ENCODE measurements at places on chromosomes 5 and 9. TPM values are rescaled to one million over a fixed set of nuclear protein-coding genes. Genes with fewer than 3 reads are reported as not detected.

DNA sequence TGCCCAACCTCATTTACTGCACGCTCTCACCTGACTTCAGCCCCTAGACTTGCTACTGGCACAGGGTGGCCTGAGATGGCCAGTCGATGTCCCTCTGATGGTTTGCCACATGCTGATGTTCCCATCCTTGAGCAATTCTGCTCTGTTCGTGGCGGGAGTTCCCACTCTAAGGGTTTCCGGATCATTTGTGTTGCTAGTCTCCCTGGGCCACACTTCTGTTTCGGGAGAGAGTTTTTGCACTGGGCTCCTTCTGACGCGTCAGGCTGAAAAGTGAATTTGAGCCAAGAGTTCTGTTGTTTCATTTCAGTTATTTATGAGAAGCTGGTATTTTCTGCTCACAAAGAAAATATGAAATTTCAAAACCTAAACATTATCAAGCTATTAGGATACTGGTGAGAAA is 597.7 kb downstream of the BNC2 start:
- peak; percentile 18 for DNase-seq

Gene HSD17B4
- 269 TPM for total RNA-seq

GRCh38 chr9:129822898-129823541 is 916 bp downstream of the TOR1A start:
- peak; percentile 55 for DNase-seq

DNA sequence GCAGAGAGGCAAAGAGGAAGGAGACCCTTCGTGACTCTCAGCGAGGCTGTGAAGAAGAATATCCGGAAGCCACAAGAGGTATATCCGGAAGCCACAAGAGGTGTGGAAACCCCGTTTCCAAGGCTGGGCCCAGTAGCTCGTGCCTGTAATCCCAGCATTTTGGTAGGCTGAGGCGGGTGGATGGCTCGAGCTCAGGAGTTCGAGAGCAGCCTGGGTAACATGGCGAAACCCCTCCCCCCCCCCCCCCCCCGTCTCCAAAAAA is 612 bp upstream of the BBLN start:
- DNase-seq, result no peak

DNA sequence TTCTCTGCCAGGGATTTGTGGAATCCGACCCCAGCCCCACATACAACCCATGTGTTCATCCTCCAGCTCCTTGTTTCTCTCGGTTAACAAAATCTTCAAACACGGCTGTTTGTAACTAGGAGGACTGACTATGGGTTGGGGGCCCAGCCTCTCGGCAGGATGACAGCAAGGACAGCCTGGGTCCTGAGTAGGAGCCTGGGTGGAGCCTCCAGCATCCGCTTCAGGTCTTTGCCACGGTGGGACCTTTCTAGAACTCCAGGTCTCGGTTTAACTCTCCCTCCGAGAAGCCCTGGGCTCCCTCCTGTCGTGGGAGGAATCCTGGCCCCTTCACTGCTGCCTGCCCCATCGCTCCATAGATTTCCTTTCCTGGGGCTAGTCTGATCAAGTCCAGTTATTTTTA is 248.5 kb downstream of the PBX3 start:
- no peak for DNase-seq

Gene ZCCHC7
- 20.3 TPM for total RNA-seq

Gene CEL
- 4.0 TPM for total RNA-seq

Gene IL4
- not detected for total RNA-seq

DNA sequence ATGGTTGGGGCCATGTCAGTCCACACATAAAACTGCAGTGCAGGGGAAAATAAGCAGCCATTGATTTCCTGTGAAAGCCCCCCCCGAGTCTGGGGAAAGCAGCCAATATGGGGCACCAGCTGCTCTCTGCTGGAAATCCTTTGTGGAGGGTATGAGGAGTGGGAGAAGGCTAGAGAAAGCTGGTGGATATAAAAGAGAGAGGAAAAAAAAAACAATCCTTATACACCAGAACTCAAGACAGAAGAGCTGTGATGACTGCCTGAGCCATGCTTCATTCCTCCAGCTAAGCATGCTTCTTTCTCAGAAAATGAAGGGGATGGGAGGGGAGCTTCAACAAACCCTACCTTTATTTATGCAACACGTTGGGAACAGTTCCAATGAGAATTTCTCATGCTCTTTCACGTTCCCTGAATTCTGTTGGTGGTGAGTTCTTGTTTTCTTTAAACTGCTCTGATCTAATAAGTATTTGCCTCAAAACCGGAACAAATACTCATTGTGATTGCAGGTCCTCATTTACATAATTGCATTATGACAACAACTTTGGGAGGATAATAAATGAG is 688.0 kb upstream of the SEMA6A start:
- DNase-seq, result no peak

DNA sequence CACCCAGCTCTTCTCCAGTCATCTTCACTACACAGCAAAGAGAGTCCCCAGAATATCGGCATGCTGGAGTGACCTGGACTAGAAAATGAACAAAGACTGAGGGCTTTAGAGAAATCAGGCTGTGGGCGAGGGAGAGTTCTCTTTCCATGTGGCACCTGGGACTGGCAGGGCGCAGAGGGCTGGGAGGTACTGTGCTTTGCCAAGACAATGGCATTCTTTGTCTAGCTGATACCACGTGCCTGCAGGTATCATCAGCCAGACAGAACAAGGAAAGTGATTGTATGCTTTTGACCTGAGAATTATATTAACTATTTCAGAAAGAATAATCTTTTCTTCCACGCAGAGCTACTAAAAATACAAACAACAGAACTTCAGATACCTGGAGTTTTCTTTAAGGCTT is 30.5 kb downstream of the DDX31 start:
- DNase-seq, result no peak

DNA sequence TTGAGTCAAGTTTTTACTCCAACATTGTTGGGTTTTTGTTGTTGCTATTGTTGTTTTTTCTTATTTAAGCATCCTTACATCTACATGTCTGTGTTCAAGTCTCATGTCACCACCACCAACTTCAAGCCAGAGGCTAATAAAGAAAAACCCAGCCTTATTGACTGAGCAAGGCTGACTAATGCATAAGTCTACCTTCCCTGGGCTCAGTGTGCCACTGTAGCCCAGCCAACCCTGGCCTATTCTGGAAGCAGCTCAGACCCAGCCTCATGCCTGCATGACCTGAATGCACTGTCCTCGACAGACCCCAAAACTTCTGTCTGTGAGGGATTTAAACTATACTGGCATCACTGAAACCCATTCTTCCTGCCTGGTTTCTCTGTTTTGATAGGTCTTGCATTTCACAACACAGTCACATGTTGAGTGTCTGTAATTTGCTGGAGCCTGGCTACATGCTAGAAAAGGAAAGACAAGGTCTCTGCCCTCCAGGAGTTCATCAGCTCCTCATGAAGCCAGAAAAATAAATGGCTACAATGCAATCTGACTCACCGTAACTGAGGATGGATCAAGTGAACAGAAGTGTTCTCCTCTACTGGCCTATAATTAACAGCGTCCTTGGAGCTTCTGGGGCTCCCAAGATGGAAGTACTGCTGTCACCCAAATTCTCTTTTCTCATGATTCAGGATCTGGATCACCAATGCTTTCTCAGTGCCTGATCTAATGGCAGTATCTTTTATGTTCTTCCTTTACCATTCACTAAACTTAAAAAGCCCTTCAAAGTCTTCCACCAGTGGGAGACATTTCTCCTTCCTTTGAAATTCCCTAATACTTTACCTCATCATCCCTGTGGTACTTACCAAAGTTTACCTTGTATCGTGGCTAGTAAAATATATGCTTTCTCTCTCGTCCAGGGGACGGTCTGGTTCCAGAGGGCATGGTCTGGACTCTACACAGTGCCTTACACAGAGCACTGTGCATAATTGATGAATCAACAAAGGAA is 103.9 kb upstream of the IFNE start:
- no peak for DNase-seq

DNA sequence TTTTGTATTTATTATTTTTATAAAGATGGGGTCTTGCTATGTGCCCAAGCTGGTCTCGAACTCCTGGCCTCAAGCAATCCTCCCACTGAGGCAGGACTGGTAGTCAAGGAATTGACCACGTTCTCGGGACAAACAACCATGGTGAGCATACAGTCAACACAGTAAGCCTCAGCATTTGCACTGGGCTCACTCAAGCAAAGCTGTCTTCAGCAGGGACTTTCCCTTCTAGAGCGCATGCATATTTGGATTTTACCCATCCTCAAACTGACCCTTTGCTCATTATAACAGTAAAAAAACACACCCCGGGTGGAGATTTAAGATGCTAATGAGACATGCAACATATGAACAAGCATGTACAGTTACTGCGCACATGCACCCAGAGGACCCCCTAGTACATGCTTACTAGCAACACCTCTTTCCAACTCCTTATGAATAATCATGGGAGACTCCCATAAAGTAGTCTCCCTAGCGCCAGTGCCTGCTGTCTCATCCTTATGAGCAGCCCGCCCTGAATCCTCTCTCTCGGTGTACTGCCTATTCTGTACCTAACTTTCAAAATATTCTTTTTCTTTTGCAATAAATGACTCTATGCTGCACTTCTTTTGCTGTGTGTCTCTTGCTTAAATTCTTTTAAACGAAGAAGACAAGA is 41.5 kb downstream of the C5orf22 start:
- no peak for DNase-seq

DNA sequence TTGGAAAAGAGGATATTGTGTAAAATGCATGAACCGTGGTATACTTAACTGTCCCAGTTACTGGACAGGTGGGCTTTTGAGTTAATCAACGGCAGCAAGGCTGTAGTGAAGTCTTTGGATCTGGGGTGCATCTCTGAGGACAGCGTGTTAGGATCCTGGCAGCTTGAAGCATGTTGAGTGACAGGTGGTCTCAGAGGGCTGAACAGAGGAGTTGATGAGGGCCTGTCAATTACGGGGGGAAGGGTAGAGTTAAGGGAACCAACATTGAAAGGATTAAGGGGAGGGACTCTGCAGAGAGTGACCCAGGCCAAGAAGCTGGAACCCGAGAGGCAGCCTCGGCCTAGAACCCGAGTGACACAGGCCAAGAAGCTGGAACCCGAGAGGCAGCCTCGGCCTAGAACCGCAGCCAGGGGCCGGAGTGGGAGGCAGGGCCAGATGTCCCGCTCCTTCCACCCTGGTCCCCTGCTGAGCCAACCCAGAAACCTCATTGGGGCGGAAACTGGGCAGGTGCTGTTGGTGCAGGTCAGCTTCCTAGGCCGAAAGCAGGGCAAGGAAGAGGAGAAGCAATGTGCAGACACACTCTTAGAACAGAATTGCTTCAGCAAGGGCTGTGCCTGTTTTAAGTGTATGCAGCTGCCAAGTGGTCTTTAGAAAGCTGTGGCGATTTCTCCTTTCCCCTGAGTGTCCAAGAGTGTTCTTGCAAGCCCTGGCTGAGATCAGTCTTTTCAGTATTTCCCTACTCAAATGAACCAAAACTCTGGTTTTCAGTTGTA is 62.0 kb downstream of the ANKRD33B start:
- no peak for DNase-seq

DNA sequence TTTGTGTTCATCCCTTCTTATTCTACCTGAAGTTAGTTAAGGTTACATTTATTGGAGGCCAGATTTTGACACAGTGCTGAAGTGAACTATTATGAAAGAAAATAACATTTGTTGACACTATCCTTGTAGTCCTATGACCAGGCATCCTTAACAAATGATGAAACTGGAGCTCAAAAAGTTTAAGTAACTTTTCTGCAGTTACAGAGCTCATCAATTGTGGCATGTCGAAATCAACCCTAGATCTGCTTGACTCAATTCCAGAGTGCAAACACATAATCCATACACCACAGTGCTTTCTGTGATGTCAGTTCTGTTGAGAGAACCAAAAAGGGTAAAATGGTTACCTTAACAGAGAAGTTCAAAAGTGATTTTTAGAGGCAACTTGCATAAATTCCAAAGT is 28.6 kb downstream of the KCNN2 start:
- DNase-seq, result no peak

DNA sequence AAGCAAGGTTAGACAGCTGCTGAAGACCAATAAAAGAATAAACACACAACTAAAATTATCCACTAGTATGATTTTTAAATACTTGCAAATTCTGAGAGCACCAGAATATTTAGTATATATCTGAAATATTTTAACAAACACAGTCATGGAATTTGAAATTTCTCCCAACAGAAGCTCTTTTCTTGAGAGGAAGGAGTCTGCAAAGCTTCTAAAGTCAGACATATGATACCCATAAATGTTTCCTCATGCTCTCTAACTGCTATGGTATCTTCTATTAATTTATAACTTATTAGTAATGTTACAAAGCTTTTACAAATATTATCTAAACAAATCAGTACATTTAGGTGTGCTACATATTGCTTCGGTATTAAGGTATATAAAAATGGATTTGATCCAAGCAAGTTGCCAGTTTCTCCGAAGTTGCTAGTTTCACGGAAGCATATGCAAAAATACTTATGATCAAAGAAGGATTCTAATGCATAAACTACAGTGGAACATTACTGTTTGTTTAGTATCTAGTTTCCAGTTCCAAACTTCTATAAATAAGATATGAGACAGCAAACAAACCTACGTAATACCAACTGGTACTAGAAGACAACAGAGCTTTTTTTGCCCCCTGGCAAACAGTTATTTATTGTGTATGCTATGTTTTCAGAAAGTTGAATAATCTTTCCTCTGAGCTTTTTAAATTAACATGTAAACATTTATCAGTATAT is 22.0 kb downstream of the FNIP1 start:
- DNase-seq, result no peak

- no peak for DNase-seq
These were observed 180.9 kb downstream of the MAPKAP1 start for GRCh38 chr9:125525921-125526631.

Gene LCN15
- total RNA-seq, result not detected

Measured in H9 (cell line).